ENCODE measurements at places on chromosomes 7 and 10.

- no peak for DNase-seq
Measured at GRCh38 chr10:1293157-1293556, 237.0 kb downstream of the WDR37 start.

GRCh38 chr7:106071999-106072714 lies 40.0 kb downstream of the SYPL1 start:
- DNase-seq = no peak

GRCh38 chr10:88004451-88004850 lies 141.0 kb downstream of the PTEN start:
- DNase-seq = no peak

GRCh38 chr10:100338434-100339036 lies 8.5 kb upstream of the SCD start:
- peak; percentile 82 for DNase-seq

GRCh38 chr10:97511711-97512440 lies 13.2 kb downstream of the UBTD1 start:
- no peak for DNase-seq

- no peak for DNase-seq
Measured at GRCh38 chr7:115099906-115100305, 178.0 kb downstream of the MDFIC start.

DNA sequence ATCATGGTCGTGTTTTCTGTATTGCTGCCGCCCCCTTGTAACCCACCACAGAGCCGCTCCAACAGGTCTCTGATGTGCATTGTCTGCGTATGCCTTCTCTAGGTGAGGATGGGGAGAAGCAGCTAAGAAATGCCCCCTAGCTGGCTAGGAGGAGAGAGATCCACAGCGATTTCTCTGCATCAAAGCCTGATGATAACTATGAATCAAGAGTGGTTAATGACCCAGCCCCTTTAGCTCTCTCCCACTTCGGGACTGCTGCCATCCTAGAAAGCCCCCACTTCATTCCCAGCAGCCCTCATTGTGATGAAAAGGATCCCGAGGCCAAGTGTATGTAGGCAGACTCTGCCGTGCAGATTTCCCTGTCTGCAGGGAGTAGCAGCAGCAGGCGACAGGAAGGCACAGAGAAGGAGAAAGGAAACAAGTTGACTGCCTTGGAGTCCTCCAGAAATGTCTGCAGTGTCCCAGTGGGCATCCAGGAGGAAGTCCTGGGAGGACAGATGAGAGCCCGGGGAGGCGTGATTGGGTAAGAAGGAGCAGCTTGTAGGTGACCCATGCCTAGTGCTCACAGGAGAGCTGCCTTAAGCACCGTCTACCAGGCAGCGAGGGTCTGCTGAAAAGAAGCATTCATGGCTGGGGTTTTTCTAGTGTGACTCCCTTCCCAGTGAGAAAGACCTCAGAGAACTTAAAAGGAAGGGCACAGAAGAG lies 2.9 kb downstream of the PLXNA4 start:
- DNase-seq = no peak

DNA sequence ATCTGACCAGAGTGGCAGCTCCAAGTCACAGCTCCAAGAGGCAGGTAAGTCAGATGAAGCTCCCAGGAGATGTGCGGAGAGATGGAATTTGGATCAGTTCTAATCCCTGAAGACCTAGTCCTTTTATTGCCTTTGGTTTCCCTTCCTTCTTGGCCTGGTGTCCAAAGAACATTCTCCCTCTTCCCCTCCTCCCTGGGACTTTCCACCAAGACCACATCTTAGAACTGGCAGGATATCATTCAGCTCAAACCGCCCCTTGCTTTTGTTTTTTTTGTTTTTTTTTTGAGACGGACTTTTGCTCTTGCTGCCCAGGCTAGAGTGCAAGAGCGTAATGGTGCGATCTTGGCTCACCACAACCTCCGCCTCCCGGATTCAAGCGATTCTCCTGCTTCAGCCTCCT lies 190.8 kb downstream of the GFRA1 start:
- DNase-seq = no peak

GRCh38 chr10:100968863-100969186 lies 479 bp upstream of the SEMA4G start:
- no peak for DNase-seq

DNA sequence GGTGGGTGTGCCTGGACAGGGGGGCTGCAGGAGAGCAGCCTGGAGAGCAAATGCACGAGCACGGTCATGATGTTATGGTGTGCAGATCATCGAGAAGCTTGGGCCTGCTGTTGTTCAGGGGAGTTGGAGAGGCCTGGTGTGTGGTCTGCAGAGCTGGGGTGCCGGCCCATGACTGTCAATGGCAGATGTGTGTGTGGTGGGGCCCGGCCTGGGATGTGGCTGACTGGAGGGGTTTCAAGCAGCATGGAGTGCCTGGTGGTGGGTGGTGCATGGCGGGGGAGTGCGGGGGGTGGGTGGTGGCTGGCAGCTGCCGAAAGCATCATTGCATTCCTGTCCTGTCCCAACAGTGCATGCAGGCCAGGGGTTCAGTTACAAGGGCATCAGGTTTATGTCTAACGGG lies 122.6 kb downstream of the DOCK1 start:
- DNase-seq = no peak

DNA sequence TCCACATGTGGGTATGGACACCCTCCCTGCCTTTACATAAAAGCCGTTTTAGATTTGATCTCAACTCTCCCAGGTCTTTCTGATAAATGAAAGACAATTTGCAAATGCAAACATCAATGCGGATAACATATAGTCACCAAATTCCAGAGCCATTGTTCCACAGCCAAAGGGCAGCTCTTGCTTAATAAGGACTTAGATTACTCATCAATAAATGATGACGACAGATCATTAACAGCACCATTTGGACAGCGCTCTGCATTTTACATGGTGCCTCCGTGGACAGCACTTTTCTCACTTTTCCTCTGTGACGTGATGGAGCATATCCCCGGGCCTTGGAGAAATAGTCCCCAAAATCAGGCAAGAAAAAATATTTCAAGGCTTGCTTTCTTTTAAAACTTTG lies 370.3 kb upstream of the CELF2 start:
- DNase-seq = no peak

GRCh38 chr7:143145-143751 lies 49.1 kb upstream of the FAM20C start:
- no peak for DNase-seq

DNA sequence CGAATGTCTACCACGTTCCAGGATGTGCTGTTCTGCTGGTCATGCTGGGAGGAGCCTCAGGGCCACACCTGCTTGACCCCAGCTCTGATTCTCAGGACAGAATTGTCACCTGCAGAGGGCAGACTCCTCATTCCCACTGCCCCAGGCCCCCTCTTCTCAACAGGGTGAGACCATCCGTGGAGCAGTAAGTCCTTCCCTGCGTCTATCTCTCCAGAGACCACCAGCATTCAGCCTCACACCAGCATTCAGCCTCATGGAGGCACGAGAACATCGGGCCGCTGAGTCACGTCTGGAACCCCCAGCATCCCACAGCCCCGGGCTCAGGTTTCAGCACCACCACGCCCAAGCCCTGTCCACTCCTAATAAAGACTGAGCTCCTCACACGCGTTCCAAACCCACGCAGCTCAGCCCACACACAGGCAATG lies 273.4 kb downstream of the DIP2C start:
- DNase-seq = no peak

- DNase-seq = no peak
Measured at GRCh38 chr10:59465088-59465487, 102.7 kb upstream of the FAM13C start.

- DNase-seq = no peak
Measured at GRCh38 chr7:14766747-14767146, 135.8 kb downstream of the DGKB start.

DNA sequence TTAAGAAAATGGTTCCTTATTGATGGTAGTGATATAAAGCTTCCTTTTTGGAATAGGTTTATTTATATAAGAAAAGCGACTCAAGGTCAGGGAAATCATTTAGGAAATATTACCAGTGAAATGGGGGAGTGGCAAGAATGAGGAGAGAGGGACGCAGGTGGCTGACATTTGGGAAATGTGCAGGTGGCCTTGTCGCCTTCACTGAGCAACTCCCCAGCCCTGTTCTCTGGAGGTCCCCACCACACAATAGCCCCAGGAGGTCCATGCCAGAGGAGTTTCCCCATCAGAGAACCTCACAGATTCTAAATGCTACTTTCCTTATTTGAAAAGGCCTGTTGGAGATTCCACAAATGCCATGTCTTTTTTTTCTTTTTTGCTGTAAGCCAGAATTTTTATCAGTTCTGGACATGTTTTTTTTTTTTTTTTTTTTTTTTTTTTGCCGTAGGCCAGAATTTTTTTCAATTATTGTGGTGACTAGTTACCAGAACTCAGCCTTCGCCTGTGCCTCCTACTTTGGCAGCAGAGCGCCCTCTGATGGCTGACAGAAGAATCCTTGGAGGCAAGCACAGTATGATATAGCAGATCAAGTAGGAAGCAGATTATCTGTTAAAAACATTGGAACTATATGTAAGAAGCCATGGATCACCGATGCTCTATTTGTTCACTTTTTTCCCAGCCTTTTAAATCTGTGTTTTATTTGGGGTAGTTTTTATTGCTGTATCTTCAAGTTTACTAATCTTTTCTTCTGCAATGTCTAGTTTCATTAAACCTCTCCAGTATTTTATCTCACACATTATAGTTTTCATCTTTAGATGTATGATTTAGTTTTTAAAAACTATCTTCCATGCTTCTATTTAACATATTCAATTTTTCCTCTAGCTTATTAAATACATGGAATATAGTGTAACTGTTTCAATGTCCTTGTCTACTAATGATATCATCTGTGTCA lies 18.6 kb downstream of the OPALIN start:
- peak; percentile 52 for DNase-seq

GRCh38 chr7:113289140-113289740 lies 170.9 kb upstream of the SMIM30 start:
- no peak for DNase-seq

- DNase-seq = no peak
Measured at GRCh38 chr10:110650265-110650668, 6.1 kb downstream of the RBM20 start.

DNA sequence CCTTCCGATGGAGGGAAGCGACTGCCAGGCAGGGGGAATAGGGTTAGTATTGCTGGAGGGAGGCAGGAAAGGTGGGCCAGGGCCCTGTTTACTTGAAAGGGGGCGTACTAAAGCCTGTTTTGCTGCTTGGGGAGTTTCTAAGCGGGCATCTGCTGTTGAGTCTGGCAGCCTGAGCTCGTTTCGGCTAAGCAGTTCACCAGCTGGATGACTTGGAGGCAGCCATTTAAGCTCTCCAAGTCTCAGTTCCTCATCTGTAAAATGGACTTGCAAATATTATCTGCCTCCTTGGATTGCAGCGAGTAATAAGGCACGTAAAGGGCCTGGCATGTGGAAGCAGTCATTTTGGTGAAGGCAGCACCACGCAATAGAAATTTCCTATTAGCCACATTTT lies 44.0 kb downstream of the LDB3 start:
- DNase-seq = no peak

- no peak for DNase-seq
Measured at GRCh38 chr10:13789448-13789829, 202.7 kb downstream of the PRPF18 start.

DNA sequence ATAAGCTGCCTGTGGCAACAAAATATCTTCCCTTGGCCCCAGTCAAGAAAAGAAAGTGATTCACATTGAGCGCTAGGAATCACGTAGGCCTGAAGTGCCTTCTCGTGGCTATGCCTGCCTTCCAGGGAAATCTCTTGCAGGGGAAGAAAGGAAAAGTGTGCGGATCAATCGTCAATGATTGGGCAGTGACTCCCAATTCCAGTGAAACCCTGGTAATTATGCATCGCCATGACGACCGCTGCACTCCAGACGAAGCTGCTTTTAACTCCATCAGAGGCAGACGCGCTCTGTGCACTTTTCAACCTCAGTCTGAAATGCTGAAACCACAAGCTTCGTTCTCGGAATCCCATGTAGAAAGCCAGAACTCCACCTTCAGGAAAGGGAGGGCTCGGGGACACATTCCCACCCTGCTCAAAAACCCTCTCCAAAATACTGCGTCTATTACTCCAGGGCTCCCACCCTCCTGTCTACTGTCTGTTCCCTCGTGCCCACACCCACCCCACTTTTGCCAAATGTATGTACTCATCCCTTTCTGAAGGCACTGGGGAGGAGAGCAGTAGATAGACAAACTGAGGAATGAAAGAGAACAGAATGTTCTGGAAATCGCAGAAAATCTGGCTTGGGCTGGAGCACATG lies 24.2 kb upstream of the PRKAG2 start:
- no peak for DNase-seq

DNA sequence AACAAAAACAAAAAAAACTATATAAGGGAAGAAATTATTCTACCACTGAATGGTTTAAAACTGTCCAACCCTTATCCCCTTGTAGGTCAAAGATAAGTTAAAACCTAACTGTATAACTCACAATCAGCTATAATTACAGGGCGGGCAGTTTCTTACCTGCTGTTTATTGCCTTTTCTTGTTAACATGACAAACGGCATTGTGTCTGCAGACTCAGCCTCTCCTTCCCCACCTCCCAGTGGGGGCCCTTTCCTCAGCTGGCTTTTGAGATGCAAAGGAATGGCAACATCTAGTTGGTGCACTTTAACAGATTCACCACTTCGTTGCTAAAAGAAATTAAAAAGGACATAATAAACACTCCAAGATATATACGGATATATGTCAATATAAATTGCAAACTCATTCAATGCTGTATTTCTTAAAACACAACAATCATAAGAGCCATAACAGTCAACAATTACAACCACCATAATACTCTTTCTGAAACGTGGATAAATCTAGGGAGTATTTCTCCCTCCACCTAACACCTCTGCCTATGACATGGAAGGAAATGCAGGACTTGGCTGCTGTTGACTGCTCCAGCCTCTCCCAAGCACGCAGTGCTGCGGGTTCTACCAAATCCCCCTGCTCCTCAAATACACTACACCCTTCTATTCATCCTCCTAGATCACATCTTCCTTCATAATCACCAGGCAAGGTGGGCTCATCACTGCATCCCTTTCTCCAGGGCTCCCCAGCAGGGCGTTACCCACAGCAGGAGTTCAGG lies 106.0 kb downstream of the UPF2 start:
- no peak for DNase-seq

- no peak for DNase-seq
Measured at GRCh38 chr10:86359111-86359510, 7.5 kb downstream of the GRID1 start.

GRCh38 chr10:132429281-132430230 lies 32.6 kb downstream of the PWWP2B start:
- DNase-seq = no peak

DNA sequence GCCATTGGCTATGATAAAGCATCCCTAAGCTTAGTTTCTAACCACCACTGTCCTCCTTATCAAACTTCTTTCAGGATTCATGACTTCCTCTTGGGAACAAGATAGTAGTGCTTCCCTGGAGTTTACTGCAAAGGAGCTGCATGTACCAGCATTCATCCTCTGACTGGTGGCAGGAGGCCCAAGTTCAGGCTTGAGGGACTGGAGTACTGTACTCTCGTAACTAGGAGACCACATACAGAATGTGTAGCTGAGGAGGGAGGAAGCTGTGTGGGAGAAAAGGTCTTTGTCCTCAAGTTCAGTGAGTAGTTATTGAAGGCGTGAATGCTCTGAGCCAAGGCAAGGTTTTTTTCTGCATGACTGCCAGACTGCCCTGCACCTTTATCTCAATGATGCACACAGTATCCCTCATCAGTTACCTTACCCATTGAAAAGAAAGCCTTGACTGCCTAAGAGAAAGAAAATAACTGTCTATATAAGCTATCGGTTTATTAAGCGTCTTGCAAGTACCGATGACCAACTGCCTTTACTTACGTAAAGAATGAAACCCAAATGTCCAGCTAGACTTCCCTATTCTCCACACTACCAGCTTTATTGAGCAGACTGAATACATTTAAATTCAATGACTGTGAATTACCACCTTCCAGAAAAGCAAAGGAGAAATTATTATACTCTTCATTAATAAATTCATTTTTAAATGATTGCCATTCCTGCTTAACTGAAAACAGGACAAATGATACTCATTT lies 12.8 kb downstream of the SCRN1 start:
- no peak for DNase-seq

- DNase-seq = no peak
Measured at GRCh38 chr7:133117452-133117851, 35.6 kb upstream of the CHCHD3 start.
